ENCODE measurements at places on chromosomes 7 and 10.
A peak's percentile ranks its signal among the peaks of the same experiment; 100 is the strongest.

DNA sequence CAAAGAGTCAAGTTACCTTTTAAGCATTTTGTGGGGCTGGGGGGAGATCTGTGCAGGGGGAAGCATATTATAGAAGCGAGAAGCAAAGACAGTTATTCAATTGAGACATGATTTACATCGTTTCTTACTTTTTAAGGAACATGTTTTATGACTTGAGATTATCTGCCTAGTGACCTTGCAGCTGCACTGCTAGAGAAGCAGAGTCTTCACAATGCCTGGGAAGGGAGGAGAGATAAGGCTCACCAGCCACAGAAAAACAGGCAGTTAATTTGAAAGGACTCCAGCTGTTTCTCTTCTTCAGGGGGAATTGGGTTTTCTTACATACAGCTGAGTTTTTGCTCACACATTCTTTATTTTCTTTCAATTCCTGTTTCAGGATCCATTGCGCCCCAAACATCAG lies 31.0 kb downstream of the PHYH start:
- no peak for DNase-seq

- no peak for DNase-seq
These were observed 35.3 kb downstream of the RASGEF1A start for GRCh38 chr10:43231523-43232078.

- no peak for DNase-seq
These were observed 27.2 kb downstream of the SCD start for GRCh38 chr10:100374200-100374655.

GRCh38 chr7:22675421-22675820 lies 51.6 kb upstream of the IL6 start:
- DNase-seq, result no peak

GRCh38 chr7:97043281-97043680 lies 18.6 kb upstream of the DLX5 start:
- no peak for DNase-seq

DNA sequence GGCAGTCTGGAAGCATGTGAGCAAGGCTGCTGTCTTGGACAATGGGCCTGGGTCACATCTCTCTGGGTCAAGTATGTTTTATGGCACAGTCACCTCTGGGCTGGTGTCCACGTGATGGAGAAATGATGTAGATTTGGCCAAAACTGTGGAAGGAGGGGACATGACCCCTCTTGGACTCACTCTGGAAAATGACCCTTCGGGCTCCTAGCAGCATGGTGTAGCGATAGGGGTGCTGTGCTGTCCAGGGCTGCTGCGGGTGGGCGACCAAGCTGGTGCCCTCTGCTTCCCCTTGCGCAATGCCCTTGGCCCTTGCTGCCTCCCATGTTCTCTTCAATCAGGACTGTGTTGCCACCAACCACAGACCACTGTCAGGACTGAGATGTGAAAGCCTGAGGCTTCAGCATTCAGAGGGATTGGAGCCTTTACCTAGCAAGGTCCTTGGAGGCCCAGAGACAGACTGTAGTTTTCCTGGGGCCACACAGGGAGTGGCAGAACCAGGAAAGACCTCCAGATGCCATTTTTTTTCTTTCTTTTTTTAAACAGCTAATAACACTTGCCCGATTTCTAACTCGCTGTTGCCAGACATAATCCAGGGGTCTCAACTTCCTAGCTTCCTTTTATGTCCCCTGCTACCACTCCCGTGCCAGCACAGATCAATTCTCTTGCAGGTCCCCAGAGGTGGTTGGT lies 6.1 kb downstream of the CYP26A1 start:
- no peak for DNase-seq

- no peak for DNase-seq
These were observed 236.2 kb downstream of the TCERG1L start for GRCh38 chr10:131075218-131075770.

DNA sequence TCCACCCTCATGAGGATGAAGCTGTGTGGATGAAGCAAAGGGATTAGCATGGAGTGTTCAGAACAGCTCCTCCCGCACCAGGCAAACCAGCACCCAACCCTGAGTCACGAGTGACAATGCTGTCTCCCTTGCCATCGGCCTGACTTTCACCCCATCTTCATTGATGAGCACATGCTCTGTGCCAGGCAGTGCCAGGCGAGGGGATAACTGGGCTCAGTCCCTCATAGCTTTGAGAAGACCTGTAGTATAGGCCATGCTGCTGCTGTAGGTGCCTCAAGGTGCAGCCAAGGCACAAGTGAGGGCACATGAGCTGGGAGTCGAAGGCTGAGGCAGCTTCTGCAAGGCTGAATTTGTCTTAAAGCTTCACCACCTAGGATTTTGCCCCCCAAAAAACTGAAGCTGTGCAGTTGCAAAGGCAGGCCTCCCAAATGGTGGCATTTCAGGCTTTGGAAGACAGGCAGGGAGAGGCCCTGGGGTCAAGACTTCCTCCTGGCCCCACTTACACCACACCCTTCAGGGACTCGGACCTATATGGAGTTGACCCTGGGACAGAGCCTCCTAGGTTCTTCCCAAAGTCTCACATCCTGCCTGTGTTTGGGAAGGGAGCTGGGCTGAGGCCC lies 54.2 kb upstream of the GDF10 start:
- DNase-seq, result no peak

DNA sequence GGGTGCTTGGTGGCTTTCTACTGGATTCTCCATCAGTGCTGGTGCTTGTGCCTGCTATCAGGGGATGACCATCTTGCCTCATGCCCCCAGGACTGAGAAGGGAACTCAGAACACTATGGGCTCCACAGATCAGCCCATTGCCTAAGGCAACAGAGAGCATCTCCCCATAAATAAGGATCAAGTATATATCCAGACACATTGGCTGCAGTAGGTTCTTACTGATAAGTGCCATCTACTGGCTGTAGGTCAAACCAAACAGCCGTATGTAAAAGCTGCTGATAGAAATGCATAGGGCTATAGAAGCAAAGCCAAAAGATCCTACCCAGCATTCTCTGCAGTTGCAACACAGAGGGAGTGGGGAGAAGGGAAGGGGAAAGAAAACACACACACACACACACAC lies 153.7 kb downstream of the CDK14 start:
- DNase-seq, result no peak

GRCh38 chr10:64708884-64709681 lies 1187.9 kb downstream of the REEP3 start:
- DNase-seq, result no peak

DNA sequence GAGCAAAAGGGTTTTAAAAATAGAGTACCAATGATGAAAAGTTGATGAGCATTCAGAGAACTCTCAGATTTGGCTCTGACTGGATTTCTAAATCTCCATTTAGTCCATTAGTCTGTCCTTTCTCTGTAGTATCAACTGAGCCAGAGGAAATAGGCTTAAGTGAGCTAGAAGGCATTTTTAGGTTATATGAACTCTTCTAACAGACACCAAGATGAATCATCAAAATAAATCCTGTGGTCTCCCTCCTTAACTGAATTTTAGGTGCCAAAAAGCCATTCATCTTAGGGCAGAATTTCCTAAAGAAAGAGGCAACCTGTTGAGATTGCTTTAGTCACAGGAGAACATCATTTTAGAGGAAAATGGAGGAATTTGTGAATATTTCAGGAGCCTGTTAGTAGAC lies 305.1 kb downstream of the AUTS2 start:
- DNase-seq, result no peak

- no peak for DNase-seq
These were observed 28.2 kb upstream of the PAX2 start for GRCh38 chr10:100717166-100717565.

DNA sequence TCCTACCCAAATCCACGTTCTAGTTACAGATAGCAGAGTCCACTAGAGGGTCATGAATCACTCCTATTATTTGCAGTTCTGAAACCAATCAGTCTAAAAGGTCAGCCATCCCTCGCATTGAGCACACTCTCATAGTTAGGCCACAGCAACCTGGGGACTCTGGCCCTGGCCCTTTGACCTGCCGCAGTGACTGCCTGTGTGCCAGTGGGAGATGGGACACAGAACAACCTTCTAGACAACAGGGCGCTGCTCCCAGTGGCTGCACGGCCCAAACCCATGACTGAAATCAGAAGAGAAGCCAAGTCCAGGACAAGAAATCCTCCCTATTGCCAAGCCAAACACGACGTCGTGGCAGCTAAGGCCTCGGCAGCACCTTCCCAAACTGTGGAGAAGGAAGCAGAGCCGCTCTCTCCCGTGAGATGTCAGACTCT lies 158.5 kb downstream of the HERPUD2 start:
- DNase-seq, result no peak

- DNase-seq, result no peak
These were observed 131.1 kb upstream of the CHST15 start for GRCh38 chr10:124224331-124225028.

GRCh38 chr10:19014034-19014433 lies 34.6 kb upstream of the MALRD1 start:
- DNase-seq, result no peak

DNA sequence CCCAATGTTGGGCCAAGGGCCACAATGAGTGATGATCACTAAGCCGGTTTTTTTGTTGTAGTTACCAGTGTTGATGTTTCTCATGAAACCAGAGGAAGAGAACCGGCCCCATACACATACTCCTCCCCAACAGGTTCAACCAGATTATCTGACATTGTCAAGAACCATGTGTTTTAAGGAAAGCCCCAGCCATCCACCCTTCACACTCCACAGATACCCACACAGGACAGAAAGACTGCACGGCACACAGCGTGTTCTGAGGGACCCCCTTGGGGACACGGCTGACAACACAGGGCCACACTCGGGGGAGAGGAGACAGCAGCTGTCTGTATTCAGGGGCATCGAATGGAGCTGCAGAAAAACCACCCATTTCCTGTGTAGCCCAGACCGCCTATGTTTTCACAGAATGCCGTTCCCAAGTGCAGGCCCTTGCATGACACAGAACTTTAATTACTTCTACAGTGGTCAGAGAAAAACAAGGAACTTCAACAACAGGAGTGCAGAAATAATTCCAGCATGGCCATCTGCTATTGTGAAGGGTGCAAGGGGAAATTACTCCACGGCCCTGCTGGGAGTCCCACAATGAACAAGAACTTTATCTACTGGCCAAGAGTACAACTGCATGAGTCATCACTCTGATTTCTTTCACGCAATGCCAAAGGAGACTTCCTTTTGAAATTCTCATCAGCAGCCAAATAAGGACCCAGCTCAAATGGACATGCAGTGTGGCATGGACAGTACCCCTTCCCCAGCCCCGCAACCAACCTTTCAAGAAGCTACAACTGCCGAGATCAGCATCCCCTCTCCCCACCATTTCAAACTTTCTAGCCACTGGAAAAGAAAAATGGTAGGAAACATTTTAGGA lies 2.3 kb downstream of the KLF6 start:
- DNase-seq, result peak; percentile 54

GRCh38 chr7:150719960-150720891 lies 3.8 kb downstream of the GIMAP1 start:
- DNase-seq, result no peak

GRCh38 chr10:100022403-100022802 lies 12.7 kb upstream of the DNMBP start:
- DNase-seq, result no peak

DNA sequence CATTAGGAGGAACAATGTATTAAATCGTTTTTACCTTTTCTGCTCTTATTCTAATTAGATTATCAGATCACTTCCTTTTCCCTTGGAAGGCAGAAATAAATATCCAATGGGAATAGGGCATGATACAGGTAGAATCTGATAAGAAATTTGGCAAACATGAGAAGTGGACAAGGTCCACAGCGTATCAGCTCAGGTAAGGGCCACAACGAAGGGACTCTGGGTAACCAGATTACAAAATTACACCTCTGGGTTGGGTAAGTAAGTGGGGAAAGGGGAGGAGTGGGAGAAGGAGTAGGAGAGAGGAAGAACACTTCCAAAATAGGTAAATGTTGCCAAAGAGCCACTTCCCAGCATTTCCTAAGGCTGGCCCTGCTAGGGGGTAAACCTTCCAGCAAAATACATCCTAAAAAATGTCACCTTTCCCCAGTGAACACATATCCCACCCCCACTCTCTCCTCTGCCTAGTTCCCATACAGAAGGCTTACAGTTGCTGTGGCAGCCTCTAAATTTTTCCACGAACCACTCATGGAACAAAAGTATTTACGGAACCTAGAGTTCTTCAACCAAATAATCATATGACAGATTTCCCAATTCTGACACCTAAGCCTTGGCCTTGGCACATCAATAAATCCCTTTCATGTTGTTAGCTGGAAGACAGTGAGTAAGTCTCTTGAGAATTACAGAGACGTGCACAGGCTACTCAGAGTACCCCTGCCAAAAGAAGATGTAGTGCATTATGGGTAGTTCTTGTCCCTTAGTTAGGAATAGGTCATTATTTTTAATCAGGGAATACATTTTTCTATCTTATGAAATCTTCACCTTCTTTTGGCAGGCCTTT lies 51.5 kb upstream of the DLX6 start:
- DNase-seq, result no peak

- no peak for DNase-seq
These were observed 141.7 kb upstream of the COL1A2 start for GRCh38 chr7:94252971-94253370.

DNA sequence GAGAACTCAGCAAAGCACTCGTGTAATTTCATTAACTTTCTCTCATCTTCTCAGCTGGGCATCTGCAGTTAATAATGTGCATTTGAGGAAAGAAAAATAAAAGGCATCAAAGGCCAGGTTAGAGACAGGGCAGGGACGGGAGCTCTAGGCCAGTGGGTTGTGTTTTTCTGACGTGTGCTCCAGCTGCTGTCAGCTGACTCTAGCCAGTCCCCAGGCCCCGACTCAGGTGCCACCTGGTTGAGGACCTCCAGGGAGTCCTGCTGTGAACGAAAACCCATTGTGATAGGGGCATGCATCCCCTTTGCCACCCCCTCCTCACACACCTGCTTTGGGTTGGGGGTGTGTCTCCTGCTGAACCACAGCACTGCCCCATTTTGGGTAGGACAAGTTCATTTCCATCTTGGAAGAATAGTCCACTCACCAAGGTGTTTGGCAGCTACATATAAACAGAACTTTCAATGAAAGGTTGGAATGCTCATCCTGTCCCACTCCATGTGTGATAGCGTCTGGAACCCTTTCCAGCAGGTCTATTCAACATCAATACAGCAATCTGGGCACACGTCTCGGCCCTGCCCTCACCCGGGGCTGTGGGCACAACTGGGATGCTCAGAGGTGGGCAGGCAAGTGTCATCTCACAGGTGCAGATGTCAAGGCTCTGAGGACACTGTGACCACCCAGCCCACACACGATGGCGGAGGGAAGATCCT lies 146.1 kb upstream of the FAM20C start:
- no peak for DNase-seq

DNA sequence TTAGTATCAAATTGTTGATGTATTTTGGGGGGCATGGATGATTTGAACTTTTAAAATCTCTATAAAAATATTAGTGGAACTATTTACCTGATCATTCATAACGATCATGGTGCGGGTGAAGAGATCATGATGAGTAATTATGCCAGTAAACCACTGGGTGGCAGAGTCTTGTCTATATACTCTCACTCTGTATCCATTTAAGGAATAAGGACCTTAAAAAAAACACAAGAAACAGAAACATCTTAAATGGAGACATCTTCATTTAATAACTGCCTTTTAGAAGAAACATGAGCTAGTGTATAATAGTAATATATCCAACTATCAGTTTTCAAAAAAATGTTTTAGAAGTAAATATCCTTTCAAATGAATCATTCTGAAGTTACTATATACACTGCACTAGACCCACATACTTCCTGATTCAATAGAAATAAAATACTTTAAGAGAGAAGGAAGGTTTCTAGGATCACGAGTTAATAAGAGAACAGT lies 84.0 kb downstream of the NRBF2 start:
- no peak for DNase-seq

Measured in SIG-M5 (cell line).